ENCODE measurements at places on chromosomes 1 and 21. TPM values are rescaled to one million over a fixed set of nuclear protein-coding genes. Genes with fewer than 3 reads are reported as not detected.

- DNase-seq: no peak
Observed at GRCh38 chr1:85629532-85629920, 49.0 kb downstream of the CCN1 start.

Gene NBPF9
- 4.6 TPM for total RNA-seq

- DNase-seq: no peak
Observed at GRCh38 chr1:160774886-160775719, 20.9 kb upstream of the LY9 start.

DNA sequence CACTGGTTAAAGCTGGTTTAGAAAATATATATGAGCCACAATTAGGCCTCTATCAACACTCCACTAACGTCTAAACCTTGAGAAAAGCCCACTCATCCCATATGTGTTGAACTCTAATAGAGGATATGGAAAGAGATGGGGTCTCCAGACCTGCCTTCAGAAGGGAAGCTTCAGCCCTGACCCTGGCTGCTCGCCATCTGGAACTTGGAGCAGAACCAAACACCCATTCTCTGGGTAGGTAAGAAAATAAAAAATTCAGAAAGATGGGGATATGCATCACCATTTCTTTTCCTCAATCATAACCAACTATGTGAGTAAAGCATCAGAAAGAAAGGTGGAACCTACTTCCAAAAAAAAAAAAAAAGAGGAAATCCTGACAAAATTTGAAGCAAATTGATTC lies 666.2 kb downstream of the PTPRC start:
- DNase-seq: no peak

DNA sequence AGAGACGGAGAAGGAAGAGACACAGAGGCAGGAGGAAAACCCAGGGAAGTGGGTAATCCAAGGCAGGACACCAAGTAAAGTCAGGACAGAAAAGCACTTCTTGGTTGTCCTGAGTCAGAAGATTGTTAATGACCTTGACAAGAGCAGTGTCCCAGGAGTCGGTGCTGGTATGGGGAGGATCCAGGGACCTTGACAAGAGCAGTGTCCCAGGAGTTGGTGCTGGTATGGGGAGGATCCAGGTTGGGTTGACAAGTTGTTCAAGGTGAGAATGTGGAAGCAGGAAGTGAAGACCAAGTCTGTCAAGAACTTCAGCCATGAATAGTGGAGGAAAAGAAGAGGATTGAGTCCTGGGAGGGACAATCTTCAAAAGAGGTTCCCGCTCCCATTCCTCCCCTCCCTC lies 31.9 kb downstream of the ZBTB18 start:
- DNase-seq: no peak
